ENCODE measurements at places on chromosomes 1 and 21. TPM values are rescaled to one million over a fixed set of nuclear protein-coding genes. Genes with fewer than 3 reads are reported as not detected.

The S100B gene
- 2.7 TPM for polyA plus RNA-seq

The PTCH2 gene
- polyA plus RNA-seq, result 0.23 TPM

The SPRR2E gene
- not detected for polyA plus RNA-seq

The FCRL1 gene
- not detected for polyA plus RNA-seq

The CALML6 gene
- not detected for polyA plus RNA-seq

The FMO4 gene
- polyA plus RNA-seq, result 1.5 TPM

The FAM72B gene
- 1.0 TPM for polyA plus RNA-seq

The FUCA1 gene
- 4.1 TPM for polyA plus RNA-seq

The PRR9 gene
- not detected for polyA plus RNA-seq

The CFAP45 gene
- polyA plus RNA-seq, result 1.1 TPM

The SPRR2F gene
- polyA plus RNA-seq, result not detected

The DDR2 gene
- polyA plus RNA-seq, result 192 TPM

The PBX1 gene
- polyA plus RNA-seq, result 43.1 TPM

The UBL4B gene
- polyA plus RNA-seq, result not detected

The FAM3B gene
- polyA plus RNA-seq, result not detected

The RAB42 gene
- polyA plus RNA-seq, result 3.4 TPM

Measured in fibroblast of lung (primary cell).